ENCODE measurements at places on chromosomes 13 and 19.

- no peak for DNase-seq
These were observed 47.8 kb upstream of the TCF3 start for GRCh38 chr19:1699998-1700732.

GRCh38 chr19:33343859-33344572, 29.5 kb upstream of the CEBPG start:
- DNase-seq: no peak

GRCh38 chr13:74487091-74487722, 353.0 kb upstream of the KLF12 start:
- DNase-seq: no peak

GRCh38 chr19:58330458-58330857, 3.7 kb downstream of the ZSCAN22 start:
- DNase-seq: peak; percentile 76

DNA sequence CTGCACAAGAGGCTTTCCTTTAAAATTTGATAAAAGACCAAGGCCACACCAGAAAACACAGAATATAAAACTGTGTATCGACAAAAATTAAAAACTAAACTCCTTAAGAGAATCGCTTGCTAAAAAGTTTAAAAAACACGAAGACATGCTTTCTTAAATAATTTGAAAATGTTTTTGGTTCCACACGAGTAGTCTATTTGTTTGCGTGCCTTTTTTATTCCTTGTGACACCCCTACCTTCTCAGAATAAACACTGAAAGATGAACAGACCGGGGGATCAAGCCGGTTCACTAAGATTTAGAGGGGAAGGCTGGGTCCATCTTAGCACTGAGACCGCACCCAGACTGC, 256.4 kb upstream of the STARD13 start:
- DNase-seq: no peak

DNA sequence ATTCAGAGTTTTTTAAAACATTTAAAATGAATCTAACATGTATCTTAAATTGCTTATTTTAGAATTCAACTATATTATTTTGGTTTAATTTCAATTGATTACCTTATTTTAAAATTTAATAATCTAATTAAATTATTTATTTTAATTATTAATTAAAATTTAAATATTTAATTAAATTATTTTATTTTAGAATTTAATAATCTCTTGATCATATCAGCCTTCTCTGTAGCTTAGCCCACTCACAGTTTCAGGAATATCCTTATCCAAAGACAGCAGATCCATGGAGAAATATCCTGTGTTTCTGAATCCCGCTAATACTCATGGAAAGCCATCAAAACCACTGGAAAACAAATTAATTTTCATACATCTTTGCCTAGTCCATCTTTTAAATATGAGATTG, 1669.2 kb downstream of the PCDH9 start:
- no peak for DNase-seq

DNA sequence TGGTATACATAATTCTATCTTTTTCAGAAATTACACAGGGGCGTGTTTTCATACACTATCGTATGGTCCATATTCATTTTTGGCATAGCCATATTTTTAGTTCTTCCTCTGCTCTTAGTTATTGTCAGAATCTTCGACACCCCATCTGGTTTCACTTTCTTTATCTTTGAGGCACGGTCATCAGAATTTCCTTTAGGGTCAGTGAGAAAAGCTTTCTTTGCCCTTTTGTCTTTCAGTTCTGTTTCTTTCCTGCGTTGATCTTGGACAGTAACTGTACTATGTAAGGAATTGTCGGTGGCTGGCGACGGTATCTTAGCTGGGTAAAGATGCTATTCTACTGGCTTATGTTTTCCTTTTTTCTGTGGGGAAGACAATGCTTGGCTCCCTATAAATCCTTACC, 10.6 kb upstream of the KIR2DL4 start:
- DNase-seq: no peak

DNA sequence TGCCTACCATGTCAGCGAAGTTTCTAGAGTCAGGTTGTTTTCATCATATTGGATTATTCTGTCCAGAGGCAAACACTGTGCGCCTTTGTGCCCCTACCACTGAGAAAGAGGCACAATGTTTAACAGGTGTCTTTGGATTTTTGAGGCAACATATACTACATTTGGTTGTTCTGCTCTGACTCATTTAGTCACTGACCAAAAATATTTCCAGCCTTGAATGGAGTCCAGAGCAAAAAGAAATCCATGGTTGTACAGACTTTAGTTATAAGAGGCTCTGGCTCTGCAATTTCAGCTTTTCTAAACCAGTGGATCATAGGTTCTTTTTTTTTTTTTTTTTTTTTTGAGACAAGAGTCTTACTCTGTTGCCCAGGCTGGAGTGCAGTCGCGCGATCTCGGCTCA, 35.7 kb downstream of the LACC1 start:
- peak; percentile 62 for DNase-seq

- DNase-seq: peak; percentile 39
These were observed 10.3 kb downstream of the ZNF787 start for GRCh38 chr19:56110515-56111448.

DNA sequence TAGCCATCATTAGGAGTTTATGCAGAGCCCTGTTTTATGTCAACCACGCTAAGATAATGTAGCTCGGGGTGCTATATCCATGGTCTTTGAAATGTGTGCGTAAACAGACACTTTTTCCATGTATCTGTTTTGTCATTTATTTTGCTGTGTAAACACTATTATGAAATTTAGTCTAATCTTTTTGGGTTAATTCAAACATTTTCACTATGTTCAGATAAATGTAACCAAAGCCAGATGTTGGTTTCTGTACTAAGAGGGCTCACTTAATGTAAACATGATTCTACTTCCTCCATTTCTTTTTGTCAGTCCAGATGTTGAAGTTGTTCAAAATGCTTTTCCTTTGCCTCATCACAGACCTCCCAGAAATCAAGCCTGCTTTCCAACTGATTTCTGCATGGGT, 499.5 kb upstream of the GPC6 start:
- DNase-seq: peak; percentile 3

DNA sequence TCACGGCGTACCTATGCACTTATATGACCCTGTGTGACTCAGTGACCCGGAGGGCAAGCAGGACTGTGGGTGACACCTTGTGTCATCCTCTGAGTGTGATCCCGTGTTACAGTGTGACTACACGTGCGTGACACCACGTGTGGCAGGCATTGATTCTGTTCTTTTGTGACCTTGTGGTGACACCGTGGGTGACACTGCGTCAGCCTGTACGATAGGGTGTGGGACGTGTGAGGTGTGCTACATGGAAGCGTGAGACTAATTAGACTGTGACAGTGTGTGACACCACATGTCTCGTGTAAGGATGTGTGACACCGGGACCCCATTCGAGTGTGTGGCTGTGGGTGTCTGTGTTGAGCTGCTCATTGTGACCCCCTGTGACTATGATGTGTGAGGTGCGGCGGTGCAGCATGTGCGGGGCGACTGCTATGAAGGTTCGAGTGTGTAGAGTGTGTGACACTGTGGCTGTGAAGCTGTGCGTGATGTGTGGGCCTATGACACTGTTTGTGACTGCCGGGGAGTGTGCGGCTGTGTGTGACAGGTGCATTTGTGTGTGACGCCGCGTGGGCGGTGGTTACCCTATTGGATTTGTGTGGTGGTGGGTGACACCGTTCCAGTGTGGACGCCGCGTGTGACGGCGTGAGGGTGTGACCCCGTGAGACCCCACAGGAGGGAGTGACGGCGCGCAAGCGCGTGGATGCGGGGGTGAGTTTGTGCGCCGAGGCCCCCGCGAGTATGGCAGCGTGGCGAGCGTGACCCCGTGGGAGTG, 399 bp upstream of the SPTBN4 start:
- DNase-seq: no peak

DNA sequence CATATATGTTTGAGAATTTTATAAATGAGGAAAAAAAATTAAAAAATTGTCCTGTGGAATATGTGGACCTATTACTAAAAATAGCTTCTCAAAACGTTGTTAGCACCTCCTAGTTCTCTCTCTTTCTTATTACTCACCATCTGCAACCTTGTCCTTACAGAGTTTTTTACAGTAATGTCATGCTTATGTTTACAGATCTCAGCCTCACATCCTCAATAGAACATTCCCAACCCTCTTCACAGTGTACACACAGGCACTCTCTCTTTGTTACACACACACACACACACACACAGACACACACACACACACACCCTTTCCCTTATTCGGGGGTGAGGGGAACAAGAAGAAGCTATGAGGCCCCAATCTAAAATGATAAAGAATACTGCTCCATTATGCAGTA, 197.7 kb downstream of the SLITRK6 start:
- peak; percentile 77 for DNase-seq

DNA sequence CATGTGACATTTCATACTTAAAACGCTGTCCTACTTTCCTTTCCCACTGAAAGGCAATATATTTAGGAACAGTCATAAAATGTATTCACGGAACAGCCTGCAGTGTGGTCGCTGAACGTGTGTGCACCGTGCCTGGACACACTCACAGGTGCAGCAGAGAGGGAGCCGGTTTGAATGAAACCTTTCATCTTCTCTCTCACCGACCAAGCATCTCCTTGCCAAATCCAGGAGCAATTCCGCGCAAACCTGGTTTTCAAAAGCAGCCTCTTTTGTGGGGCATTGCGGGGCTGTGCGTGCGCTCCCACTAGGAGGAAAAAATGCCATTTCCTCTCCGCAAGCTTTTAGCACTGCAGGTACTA, 1.0 kb downstream of the DCLK1 start:
- DNase-seq: no peak

DNA sequence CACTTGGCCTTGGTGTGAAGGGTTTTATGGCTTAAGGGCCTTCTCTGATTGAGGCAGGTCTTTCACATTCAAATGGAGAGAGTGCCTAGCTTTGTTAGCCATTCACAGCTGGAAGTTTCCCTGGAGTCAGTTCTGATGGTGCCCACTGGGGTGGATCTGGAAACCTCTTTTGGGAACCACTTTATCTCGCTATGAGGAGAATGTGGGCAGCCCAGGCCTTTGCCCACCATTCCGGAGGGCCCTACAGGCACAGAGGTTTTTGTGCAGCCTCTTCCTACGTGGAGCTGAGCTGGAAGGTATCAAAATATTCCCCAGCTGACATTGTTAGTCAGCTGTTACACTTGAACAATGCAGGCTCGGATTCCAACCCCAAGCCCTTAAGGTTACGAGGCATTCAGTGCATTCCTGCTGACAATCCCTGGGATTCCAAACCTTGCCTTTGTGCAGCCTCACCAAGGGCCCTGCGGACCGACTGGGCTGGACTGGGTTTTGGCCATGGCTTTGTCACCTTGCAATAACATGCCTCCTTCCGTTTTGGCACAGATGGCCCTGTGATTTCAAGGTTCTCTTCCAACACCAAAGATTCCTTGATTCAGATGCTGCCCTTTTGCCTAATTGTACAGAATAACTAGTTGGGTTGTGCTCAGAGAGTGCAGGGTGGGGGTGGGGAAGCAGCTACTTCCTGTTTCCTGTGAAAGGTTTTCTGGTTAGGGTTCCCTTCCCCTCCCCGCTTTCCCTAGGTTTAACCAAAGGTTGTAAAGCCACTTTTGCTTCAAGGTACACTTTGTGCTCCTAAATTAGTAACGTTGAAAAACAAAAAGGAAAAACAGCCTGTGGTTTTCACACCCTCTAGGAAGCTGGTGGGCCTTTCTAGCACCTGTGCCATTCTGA, 27.0 kb downstream of the SAE1 start:
- peak; percentile 72 for DNase-seq

- DNase-seq: no peak
These were observed 4.7 kb upstream of the CYP4F3 start for GRCh38 chr19:15636026-15636425.

DNA sequence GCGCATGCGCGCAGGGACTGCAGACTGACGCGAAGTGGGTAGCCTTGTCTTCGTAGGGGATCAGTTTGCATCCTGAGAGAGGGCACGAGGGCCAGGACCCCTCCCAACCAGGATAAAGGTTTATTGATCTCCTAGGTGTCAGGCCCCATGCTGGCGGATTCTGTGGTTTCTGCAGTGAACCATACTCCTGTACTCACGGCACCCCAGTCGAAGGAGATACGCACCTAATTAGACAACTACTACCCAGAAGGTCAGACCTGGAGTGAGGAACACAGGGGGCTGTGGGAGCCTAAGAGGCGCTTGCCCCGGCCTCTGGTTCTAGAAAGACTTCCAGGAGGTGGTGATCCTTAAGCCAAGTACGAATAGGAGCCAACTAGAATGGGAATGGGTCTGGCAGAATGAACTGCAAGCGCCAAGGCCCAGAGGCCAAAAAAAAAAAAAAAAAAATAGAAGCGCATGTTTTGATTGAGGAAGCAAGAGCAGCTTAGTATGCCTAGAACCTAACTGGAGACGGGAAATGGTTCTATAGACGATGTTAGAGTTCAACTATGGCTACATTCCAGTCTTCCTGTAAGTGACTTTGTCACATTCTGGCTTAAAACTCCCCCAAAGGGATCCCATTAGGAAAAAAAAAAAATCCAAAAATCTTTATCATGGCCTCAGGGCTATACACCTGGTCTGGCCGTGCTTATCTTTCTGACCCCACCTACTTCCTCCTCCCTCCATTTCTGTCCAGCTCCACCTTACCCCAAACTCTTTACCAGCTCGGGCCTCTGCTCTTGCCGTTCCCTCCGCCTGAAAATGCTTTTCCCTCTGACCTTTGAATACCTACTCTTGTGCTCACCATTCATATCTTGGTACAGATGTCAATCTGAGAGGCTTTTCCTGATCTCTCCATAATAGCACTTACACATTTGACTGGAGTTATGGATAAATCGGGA, 902 bp upstream of the ZNF428 start:
- no peak for DNase-seq

- DNase-seq: peak; percentile 12
These were observed 10.6 kb downstream of the CD70 start for GRCh38 chr19:6580313-6580712.

DNA sequence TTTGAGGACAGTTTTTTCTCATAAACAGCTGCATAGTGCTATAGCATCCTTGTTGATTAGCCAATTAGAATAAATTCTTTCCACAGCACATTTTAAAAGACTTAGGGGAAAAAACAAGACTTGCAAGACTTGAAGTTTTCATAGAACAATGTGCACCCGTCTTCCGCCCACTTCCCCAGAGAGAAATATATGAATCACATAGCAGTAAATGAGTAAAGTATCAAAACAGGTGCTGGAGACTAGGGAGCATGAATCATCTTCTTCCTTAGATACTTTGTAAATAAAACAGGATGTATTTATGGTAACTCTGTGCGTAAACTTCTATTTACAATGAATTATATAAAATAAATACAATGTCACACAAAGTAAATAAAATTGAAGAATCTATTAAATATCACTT, 75.1 kb downstream of the COL4A2 start:
- peak; percentile 92 for DNase-seq

DNA sequence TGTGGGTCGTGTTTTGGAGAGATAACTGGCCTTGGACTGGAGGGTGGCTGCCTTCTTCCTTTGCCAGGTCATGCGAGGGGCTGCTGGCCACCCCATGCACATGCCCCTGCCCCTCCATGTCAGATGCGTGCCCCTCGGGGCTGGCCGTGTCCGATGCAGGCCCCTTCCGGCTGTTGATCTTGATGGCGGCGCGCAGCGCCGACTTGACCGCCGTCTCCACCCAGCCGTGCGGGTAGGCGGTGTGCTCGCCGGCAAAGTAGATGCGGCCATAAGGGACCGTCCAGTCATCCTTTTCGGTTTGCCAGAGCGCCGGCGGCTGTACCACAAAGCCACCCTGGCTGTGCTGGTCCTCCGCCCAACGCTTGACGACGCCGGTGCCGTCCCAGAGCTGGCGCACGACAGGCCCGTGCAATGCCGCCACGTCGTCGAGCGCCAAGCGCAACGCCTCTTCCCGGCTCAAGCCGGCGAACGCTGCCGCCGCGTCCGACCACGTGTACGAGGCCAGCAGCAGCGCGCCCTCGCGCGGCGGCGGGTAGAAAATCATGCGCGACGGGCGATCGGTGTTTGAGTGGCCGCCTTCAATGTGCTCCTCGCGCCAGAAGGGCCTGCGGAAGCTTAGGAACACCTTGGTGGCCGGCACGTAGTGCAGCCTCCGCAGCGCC, 6.9 kb downstream of the IL4I1 start:
- DNase-seq: peak; percentile 61
